Activated CD4-positive, alpha-beta T cell treated with anti-CD3 and anti-CD28 coated beads, Interleukin-2, amount 50 U/mL, for 1 hour (primary cell): ENCODE measurements at places on chromosomes 3 and 15.

GRCh38 chr3:27644941-27645340 is 77.2 kb downstream of the EOMES start:
- no peak for DNase-seq

- DNase-seq, result no peak
Observed at GRCh38 chr3:95312650-95313049, 1249.8 kb downstream of the NSUN3 start.

GRCh38 chr15:61050844-61051568 is 178.1 kb downstream of the RORA start:
- no peak for DNase-seq

DNA sequence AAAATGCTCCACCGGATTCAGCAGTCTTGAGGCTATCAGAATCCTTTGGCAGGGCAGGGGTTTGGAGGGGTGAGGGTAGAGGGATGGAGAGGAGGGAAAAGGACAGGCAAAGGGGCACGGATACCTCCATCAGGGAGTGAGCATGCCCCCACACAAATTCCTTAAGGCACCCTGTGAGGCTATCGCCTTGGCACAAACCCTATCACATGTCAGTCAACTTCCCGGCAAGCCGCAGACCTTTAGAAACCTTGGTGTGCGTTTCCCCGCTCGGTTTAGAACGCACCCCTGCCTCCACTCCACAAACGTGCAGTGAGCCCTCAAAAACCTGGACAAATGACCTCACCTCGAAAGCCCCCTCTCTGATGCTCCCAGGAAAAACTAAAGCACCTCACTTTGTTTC is 422 bp upstream of the SETMAR start:
- no peak for DNase-seq
